ENCODE measurements at places on chromosomes 6 and 20. TPM values are rescaled to one million over a fixed set of nuclear protein-coding genes. Genes with fewer than 3 reads are reported as not detected.

RSPH9 gene
- total RNA-seq, result 0.27 TPM

DNA sequence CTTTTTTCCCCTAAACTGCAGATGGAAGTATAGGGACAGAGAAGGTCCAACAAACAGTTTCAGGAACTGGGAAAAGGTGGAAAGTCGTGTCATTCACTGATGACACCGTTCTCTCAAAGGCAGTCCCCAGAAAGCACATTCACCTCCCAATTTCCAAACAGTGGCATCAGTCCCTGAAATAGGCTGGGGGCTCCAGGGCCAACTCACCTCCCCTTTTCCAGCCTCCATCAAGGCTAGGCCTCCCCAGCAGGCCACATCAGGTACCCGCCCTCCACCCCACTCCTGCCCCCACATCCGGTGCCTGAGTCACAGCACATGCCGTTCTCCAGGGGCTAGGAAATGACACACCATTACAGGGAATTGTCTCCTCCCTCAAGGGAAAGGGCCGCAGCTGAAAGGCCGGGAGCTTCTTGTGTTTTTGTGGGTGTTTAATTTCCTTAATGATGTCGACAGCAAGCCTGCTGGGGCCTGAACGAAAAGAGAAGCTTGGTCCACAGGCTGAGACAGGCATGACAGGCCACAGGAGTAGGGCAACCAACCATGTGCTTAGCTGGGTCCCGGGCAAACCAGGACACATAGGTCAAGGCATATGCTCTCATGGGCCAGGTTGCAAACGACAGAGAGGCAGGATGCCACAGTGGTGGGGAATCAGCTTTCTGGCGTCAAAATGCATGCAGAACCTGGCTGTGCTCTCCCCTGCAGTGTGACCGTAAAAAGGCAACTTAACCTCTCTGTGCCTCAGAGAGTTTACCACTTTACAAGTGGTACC lies 39.2 kb downstream of the ZMYND8 start:
- H3K4me1 ChIP-seq, result peaks cover 27% of the 10 kb centered on the region
- H3K27ac ChIP-seq, result peak overlapping the region; percentile 91
- H3K4me3 ChIP-seq, result no peak overlapping the region
- H3K27me3 ChIP-seq, result no peaks in the 10 kb centered on the region
- peak; percentile 88 for DNase-seq

GRCh38 chr20:53328961-53329360 lies 264.7 kb downstream of the ZNF217 start:
- DNase-seq, result no peak
- no peaks in the 10 kb centered on the region for H3K27me3 ChIP-seq
- H3K4me1 ChIP-seq, result no peaks in the 10 kb centered on the region
- no peaks in the 10 kb centered on the region for H3K36me3 ChIP-seq
- no peak overlapping the region for H3K4me3 ChIP-seq

GRCh38 chr20:8647961-8648441 lies 420.9 kb upstream of the PLCB4 start:
- H3K4me3 ChIP-seq, result no peak overlapping the region
- DNase-seq, result no peak
- no peaks in the 10 kb centered on the region for H3K27me3 ChIP-seq
- H3K27ac ChIP-seq, result no peak overlapping the region

TLDC2 gene
- total RNA-seq, result 0.24 TPM
